ENCODE measurements at places on chromosomes 4 and X.

GRCh38 chr4:24266951-24267722, 317.2 kb downstream of the DHX15 start:
- DNase-seq: no peak

- DNase-seq: no peak
These were observed 179.1 kb downstream of the SOWAHB start for GRCh38 chr4:76718831-76719230.

DNA sequence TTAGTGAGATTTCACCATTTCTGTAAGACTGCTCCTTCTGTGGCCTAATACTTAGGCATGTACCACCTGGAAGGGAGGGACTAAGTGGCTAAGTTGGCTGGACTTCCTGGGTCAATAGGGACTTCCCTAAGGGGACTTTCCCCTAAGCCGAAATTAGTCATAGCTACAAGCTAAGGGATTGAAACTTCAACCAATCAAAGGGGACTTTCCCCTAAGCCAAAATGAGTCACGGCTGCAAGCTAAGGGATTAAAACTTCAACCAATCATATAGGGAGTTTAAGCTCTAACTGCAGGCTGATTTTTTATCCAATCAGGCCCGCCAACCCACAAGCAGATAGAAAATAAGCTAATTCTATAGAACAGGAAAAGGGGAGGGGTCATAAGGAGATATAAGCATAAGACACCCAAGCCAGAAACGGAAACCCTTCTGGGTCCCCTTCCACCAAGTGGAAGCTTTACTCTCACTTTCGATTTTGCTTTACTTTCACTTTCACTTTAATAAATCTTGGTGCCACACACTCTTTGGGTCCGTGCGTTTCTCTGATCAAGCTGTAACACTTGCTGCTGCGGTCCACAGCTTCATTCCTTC, 382.8 kb downstream of the KLHL4 start:
- DNase-seq: no peak

DNA sequence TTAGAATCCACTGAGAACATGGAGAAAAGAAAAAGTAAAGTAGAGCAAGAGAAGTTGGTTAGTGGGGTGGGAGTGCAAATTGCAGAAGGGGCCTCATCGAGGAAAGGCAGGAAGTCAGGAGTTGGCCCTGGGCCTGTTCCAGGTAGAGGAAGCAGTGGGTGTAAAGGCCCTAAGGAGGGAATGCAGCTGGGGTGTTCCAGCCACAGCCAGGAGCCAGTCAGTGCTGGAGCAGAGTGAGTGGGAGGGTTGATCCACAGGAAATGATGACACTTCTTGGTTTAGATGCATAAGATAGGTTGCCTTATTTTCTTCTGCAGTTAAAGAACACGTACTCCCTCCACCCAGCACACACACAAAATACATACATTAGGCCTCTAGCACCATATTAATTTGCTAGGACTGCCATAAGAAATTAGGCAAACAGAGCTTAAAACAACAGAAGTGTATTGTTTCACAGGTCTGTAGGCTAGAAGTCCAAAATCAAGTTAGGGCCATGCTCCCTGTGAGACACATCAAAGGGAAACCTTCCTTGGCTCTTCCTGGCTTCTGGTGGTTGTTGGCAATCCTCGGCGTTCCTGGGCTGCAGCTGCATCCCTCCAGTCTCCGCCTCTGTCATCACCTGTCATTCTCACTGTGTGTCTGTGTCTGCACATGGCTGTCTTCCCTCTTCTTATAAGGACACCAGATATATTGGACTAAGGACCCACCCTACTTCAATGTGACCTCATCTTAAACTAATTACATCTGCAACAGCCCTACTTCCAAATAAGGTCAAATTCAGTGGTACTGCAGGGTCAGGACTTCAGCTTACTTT, 205.9 kb downstream of the AASDH start:
- no peak for DNase-seq

- no peak for DNase-seq
These were observed 12.1 kb downstream of the ELF4 start for GRCh38 chrX:130098210-130098552.

DNA sequence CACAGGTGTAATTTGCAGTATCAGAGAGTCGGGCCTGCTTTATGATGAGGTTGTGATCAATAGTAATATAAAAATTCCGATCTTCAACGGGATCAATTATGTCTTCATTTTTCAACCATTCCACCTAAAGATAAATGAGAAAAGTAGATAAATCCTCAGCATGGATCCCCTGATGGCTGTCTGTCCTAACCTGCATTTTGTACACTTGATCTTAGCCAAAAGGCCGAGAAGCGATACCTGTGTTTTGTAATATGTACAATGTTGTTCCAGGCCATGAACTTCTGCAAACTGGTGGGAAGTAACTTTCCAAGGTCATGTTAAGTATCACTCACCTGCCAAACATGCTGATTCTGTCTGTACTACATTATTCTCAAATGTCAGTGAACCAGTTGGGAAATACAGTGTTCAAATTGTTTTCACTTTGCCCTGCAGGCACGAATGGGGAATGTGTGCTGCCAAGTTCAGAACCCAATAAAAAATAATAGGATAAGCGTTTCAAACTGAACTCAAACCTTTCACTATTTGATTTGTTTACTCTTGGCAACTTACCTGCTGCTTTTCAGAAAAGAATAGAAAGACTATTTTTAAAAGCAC, 298.1 kb downstream of the UNC5C start:
- no peak for DNase-seq

- no peak for DNase-seq
These were observed 28.4 kb downstream of the HAND2 start for GRCh38 chr4:173501592-173502150.

DNA sequence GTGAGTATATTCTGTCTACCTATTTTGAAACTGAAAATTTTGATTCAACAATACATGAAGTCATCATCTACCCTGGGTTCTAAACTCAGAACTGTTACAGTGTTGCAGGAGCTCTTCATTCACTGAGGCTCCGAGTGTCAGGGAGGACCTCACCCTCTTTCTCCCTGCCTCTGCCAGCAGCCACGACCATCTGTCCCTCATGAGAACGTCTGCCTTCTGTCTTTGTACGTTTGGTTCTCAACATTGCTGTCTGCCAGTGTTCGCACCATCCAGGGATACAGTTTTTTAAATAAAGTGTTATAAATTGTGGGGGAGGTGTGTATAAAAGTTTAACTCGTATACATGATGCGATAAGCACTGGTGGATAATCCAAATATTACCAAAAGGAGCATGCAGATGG, 55.5 kb downstream of the TRAPPC11 start:
- DNase-seq: no peak

- no peak for DNase-seq
These were observed 37.2 kb downstream of the ADAMTS3 start for GRCh38 chr4:72531768-72532290.

DNA sequence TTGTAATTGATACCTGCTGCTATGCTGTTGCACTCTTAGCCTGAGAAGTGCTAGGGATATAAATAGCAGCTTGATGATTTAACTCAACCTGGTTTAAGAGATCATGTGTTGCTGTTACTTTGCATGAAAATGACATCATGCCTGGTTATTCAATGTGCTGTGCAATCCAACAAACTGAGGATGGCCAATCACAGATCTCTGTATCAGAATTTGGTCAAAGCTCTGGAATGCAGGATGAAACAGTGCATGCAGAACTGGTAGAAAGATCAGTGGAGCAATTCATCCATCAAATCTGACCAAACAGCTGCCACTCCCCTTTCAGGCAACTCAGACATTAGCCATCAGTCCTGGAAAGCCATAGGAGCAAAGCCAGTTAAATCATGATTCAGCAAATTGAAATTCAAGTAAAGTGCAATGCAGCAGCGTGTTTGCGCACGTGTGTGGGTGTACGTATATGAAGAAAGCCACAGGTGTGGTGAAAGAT, 160.3 kb upstream of the RASGEF1B start:
- DNase-seq: no peak

GRCh38 chr4:65508168-65508567, 162.1 kb downstream of the EPHA5 start:
- no peak for DNase-seq

DNA sequence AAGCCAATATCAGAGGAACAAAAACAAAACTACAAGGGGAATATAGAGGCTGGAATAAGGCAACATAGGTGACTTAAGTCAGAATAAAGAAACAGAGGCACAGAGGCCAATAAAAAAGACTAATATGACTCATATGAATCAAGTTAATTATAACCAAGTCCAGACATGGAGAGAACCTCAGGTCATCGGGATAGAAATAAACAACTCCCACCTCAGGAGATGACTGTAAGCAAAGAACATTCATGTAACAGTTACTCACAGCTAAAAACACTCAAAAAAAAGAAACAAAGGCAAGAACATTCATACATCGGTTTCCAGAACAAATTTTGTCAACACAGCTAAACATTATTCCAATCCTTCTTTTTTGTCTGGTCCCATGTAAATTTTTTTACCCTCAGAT, 60.3 kb upstream of the RXFP1 start:
- no peak for DNase-seq

GRCh38 chrX:124986284-124986683, 333.4 kb upstream of the TEX13C start:
- DNase-seq: no peak

GRCh38 chrX:12139934-12140611, 1.8 kb downstream of the FRMPD4 start:
- no peak for DNase-seq

DNA sequence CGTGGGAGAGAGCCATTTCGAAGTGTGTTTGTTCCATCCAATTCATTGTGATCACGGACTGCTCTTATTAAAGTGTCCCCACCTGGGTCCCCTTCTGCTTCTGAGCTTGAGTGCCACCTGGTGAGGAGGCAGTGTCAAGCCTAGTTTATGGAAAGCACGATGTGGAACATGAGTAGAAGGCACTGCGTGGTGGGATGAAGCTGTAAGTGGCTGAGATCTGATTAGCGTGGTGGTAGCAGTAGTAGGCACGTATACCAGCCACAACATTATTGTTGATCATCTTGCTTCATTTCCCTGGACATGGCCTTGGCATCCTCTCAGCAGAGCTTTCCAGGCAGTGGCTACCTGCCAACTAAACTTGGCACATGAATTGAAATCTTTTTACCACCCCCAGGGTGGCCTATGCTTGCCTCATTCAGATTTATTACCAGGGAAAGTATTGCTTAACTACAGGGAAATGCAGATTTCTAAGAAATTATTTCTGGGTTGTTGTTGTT, 46.4 kb downstream of the GPAT3 start:
- no peak for DNase-seq

GRCh38 chrX:154428176-154429171, at the start of gene ATP6AP1:
ATP6AP1 (plus strand) TSS chrX:154428677; CDS start chrX:154428693, 16 bp downstream.
- DNase-seq: peak; percentile 61

- no peak for DNase-seq
These were observed 83.7 kb downstream of the PSAPL1 start for GRCh38 chr4:7351014-7351413.

DNA sequence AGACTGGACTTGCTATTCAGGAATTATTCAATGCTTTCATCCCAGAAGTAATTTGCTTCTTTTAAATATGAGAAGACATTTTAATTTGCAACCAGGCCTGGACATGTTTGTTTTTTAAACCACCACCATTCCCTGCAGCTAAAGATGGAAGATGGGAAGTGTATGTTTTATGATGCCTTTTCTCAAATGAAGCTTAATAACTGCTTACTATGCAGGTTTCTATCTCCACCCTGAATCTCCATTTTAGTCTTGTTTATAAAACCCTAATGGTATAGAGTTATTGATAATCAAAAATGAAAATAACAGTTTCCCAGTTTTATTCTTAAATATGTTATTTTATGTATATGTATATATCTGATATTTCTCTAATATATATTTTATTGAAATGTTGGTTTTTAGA, 418.9 kb downstream of the C4orf33 start:
- no peak for DNase-seq

DNA sequence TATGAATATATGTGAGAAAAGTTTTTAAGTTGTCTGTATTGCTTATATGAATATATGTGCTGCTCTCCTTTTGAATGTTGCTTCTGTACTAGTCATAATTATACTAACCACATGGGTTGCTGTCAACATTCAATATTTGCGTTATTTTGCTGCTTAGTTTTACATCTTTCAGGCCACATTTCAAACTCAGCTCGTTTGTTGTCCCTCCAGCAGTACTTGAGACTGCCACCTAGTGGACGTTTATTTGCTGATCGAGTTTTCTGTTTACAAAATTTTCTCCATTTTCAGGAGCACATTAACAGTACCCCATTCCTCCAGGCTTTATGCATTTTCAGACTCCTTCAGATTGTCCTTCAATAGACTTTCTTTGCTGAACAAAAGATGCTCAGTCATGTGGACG, 75.8 kb downstream of the NUDT11 start:
- DNase-seq: peak; percentile 47

DNA sequence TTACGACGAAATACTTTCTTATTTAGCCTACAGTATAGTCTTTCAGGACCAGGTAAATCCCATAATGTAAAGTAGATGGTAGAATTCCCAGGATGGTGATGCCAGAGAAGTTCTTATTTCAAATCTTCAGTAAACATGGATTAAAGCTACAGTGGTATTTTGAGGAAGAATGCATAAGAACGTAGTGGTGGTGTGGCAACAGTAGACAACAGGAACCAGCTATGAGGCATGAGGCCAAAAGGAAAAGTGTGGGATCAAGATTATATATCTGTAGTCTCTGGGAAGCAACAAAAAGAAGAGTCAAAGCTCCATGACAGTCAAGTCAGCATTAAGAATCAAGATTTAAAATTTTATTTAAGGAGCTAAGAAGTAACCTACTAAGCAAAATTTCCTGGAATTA, 60.2 kb downstream of the METTL14 start:
- DNase-seq: no peak

DNA sequence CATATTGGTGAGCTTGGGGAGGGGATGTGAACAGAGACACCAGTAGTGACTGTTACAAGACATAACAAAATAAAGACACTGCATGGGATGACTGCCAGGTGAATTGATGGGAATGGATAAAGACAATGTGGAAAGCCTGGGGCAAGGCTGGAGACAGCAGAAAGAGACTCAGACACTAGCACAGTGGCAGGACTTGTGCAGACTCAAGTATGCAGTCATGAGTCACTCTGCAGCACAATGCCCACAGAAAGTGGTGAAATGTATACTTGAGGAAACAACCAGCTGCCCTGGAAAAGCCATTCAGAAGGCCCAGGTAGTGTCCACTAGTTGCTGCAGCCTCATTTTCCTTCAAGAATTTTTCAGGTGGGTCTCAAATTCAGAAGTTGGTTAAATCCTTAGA, 452.3 kb downstream of the MID1IP1 start:
- no peak for DNase-seq

DNA sequence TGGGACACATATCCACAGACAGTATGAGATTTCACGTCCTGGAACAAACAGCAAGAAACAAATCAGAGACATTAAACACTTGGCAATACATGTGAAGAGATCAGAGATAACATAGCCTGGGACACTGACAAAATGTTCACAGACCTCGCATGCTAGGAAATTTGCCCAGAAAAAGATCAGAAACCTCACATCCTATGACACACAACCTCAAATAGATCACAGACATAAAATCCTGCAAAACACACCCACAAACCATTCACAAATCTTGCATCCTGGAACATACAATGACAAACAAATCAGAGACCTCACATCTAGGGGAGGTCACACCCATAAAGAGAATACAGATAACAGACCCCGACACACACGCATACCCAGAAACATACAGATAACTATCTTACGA, 18.0 kb downstream of the SUV39H1 start:
- no peak for DNase-seq
